ENCODE measurements at places on chromosomes 3 and 15.

DNA sequence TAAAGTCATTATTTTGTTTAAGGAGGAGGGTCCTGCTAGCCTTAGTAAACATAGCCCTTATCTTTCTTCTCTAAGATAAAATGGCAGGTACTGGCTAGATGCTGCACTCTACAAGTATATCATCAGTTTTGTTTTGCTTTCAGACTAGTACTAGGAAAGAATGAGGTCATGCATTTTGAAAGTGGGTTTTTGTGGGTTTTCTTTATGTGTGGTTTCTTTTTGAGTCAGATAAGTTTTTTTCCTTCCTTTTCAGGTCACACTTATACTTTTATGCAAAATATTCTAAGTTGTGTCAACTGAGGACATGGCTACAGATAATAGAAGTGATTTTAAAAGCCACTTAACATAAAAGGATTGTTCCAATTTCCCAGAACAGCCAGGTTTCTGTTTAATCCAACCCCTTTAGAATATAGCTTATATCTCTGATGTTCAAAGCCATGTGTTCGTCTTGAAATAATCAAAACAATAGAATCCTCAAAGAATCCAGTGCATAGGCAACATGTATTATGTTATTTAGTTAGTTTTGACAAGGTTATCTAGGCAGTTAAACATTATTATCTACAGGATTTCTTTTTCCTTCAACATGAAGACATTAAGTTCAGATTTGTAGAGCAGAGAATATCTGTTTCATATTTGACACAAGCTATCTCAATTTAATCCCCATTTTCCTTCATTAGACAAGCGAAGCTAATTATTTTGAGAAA, 406.2 kb downstream of the RBMS3 start:
- peak; percentile 64 for DNase-seq

DNA sequence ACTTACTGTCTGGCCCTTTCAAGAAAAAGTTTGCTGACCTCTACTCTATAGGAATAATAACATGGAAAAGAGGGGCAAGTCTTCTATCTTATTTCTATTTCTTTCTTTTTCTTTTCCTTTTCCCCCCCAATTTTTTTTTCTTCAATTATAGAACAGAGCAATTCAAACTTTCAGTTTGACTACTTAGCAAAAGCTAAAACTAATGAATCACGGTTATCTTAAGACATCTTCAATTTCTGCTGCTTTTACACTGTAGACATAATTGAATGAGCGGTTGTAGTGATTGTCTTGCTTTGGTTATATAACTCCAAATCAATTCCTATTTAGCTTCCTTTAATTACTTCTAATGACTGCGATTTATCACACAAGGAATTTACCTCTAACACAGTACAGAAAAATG, 74.3 kb upstream of the P2RY1 start:
- DNase-seq: no peak

DNA sequence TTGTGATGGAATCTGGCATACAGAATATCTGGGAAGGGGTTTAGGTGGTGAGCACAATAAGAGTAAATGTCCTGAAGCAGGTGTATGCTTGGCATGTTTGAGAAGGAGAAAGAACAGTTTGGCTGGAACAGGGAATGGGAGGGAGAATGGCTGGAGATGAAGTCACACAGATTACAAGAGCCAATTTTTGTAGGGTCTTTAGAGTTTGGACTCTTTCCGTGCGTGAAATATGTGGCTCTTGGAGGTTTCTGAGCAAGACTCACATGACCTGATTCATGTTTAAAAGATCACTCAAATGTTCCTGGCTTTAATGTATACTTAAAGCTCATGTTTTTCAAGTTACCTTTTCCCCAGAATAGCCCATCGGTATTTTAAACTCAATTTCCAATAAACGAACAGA, 32.8 kb downstream of the SPRED1 start:
- DNase-seq: no peak

DNA sequence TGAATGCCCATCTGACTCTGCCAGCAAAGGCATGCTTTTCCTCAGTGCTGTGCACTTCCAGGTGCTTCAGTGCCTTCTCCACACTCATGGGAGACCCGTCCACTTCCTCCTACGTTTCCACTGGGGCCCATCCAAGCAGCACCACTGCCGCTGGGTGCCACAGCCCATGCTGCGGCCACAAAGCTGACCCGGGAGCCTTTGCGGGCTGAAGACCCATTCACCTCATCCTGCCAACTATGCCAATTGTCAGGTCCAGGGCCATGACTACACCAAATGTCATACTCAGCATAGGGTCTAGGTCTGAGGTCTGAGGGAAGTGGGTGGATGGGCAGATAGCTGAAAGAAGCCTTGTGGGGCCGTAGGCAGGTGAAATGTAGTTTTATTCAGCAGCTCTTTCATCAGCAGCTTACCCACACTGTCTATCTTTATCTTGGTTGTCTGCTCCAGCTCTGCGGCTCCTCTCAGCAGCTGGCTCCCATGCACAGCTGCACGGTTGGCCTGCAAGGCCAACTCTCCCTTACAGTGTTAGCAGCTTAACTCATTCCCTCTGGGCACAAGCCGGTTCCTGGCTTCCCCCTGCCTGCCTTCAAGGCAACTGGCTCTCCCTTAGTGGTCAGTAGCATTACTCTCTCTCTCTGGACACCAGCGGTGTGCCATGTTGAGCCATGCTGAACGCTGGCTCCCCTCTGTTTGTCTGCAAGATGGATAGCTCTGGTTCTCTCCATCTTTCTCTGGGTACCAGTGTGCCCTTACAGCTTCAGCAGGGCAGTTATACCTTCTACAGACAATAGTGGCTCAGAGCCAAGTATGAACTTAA, 63.7 kb upstream of the SIAH2 start:
- DNase-seq: no peak

DNA sequence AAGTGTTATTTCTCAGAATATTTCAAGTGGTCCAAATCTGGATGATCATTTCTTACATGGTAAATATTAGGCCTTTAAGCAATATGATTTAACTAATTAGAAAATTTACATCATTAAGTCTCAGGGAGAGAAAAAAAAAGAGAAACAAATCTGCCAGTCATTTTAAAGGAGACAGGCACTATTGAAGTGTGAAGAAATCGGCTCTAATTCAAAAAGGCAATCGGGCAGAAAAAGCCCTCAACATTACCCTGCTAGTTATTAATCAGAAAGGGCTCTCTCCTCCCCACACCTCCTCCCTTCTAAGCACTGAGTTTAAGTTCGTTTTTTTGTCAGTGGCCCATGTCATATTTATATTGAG, 215.9 kb downstream of the MEIS2 start:
- no peak for DNase-seq

GRCh38 chr15:79862191-79862590, 34.6 kb downstream of the MTHFS start:
- DNase-seq: no peak

- DNase-seq: peak; percentile 91
These were observed at the start of gene FAM219B for GRCh38 chr15:74906450-74907162. FAM219B (minus strand) TSS chr15:74906851; CDS start chr15:74906800, 51 bp downstream.

- DNase-seq: peak; percentile 41
These were observed 23.0 kb downstream of the HPS3 start for GRCh38 chr3:149152420-149152819.

DNA sequence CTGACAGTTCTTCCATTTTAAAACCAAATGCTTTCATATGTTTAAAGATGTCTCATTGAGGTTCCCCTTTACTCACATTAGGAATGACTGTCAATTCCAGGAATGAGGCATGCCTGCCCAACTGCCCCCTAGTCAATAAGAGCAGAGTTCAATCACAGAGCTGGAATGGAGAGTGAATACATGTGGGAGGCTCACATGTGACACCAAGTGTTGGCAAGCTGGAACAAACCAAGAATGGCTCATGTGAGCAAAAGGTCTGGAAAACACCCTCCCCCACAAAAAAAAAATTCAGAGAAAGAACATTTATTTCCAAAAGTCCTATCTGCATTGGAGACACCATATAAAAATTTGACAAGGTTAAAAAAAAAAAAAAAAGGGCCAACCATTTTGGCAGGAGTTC, 3.7 kb downstream of the PBRM1 start:
- DNase-seq: peak; percentile 77

DNA sequence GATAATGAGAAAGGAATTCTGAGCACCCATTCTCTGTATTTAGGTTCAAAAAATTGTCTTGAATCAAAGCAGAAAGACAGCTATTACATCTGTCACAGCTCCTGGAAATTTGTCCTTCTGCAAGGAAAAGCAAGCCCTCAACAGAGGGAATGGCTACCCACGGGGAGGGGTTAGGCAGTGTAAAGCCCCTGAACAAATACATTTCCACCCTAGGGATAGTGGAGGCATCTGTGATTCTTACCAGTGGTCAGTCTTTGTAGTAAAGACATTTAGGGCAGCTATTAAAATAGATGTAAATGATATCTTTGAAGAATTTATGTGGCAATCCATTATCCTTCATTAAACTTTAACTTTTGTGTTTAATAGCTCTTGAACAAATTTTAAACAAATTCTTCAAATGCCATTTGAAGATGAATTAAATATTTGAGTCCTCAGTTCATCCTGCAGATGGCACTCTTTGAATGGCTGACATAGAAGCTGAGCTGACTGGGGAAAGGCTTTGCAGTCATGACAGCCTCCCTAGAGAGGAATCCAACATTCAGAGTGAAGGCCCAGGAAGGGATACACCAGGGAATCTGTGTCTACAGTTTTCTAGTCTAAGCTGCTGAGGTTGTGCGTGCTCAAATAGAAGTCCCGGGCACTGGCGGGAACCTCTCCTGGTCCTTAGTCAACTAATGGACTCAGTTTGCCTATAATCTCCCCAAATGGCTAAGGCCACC, 359.7 kb upstream of the ROPN1 start:
- peak; percentile 87 for DNase-seq

Measured in EH (cell line).